SIG-M5 (cell line): ENCODE measurements at places on chromosomes 3 and 15.

DNA sequence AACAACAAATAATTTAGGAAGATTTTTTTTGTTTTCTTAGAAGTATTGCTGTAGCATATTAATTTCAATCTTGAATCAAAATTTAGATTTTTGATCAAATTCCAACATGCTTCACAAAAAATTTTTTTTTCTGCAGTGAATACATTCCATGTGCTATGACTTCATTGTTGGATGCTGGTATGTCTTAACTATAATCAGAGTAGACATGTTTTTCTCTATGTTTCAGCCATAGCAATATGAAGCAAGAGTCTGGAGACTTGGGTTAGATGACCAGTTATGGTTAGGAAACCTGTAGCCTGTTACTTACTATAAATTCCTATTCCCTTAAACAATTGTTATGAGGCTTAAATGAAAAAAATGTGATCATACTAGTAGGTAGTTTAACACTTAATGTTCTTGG is 176.1 kb upstream of the CHL1 start:
- no peak for DNase-seq

DNA sequence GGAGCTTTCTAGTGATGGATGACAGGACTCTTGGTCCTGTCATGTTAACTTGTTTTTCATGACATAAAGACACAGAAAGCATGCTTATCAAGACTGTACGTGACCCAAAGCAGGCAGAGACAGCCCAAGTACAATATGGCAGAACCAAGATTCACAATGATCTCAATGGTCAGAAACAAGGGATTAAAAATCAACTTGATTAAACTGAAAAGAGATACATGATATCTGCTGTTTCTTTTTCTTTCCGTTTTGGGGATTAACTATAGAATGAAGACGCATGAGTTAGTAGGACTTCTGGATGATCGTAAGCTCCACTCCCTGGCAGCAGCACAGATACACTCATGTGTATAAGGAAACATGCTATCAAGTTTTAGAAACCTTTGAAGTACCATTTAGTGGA is 98.4 kb upstream of the MYZAP start:
- DNase-seq = no peak

DNA sequence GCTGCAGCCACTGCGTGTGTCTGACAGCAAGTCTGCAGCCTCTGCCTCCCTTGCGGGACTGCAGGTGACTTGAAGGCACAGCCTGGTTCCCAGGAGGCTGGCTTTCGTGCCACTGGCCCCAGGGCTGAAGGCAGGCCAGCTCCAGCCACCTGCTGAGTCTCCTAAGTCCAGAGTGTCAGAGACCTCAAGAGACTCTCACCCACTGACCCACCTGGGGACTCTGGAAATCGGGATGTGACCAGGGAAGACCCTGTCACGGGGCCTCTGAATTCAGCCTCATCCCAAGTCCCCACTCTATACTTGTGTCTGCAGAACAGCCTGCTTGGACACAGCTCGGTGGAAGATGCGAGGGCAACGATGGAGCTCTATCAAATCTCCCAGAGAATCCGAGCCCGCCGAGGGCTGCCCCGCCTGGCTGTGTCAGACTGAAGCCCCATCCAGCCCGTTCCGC is 16.3 kb downstream of the ISG20 start:
- no peak for DNase-seq

GRCh38 chr3:144463911-144464310 is 492.3 kb downstream of the DIPK2A start:
- no peak for DNase-seq

GRCh38 chr3:185757176-185757575 is 67.7 kb downstream of the IGF2BP2 start:
- DNase-seq = no peak

GRCh38 chr3:83002869-83003445 is 1241.5 kb upstream of the GBE1 start:
- DNase-seq = no peak

GRCh38 chr3:43365601-43366305 is 79.4 kb downstream of the SNRK start:
- no peak for DNase-seq

DNA sequence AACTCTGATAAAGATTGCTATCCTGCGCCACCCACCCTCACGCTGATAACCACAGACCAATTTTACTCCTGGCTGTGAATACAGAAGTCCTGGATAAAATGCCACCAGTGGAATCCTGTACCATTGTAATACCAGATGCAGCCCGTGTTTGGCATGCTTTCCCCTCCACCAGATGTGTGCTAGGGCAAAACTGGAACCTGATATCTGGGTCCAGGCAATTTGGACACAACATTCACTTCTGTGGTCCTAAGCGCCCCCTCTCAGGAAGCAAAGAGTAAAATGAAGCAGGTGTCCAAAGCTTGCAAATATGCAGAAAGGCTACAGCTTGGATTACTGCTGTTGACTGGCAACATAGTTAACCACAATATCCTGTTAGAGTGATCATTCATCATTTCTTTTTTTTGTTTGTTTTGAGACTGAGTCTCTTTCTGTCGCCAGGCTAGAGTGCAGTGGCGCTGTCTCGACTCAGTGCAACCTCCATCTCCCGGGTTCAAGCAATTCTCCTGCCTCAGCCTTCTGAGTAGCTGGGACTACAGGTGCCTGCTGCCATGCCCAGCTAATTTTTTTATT is 32.8 kb downstream of the LOXL1 start:
- DNase-seq = no peak

DNA sequence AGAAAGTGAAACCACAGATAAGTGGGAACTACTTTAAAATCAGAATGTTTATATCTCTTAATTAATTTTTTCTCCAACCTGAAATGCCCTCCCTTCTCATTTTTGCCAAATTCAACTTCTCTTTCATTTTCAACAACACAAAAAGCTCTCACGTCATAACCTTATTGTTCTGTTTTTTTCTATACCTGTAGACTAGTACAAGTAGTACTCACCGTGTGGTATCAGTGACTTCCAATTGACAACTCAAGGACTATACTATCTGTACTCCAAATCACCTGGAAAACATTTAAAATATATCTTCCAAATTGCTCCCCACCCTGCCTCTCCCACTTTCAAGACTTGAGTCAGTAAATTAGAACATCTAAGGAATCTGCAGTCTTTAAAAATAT is 72.8 kb upstream of the ZNF280D start:
- no peak for DNase-seq
